ENCODE measurements at places on chromosomes 3 and 15.

DNA sequence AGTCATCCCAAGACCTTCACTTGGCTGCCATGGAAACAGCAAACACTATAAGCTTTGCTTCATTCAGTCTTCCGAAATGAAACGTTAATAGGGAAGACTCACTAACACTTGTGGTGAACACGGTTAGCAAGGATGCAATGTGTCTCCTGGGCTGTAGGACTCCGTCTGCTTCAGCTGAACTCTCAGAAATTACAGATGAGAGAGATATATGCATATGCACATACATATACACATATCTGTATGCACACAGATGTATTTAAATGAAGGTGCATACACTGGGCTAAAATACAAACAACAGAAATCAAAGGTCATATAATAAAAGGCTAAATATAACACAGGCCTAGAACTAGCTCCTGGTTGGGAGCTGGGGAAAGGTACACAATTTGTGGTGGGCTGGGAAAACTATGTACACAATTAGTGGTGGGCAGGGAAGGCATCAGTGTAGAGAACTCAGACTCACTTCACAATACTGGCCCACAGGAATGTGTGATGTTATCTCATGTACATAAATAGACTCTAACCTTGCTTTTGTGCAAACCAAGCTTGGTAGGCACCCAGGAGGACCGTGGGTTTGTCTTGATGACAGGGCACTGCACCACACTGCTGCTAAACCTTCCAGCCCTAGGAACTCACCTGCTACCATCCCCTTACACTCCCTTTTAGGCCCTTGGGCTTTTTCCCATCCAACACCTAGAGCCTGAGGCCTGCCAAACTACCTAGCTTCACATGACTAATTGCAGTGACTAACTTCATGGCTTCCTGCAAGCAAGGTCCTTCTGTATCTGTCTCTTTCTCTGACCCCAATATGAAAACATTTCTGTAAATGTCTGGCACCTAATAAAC, 873.1 kb downstream of the NSUN3 start:
- no peak for DNase-seq

DNA sequence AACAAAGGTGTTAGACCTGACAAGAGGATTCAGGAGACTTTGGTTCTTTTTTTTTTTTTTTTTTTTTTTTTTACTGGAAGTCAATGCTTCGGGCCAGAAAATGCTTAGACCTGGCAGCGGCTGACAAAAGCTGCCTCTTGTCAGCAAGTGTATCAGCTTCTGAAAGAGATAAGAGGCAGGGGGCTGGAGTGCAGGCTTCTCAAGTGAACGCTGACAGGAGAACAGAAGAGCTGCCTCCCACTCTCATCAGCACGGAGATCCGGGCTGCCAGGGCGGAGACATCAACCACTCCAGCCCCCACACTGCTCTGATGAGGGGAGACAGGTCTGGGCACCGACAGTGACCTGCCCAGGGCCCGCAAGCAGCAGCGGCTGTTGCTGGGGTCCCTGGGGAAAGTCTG, 9.4 kb upstream of the SCN5A start:
- no peak for DNase-seq

- no peak for DNase-seq
Observed at GRCh38 chr3:15631426-15632211, 30.1 kb downstream of the BTD start.

GRCh38 chr3:43181202-43181821, 75.4 kb upstream of the POMGNT2 start:
- DNase-seq = no peak

- no peak for DNase-seq
Observed at GRCh38 chr15:51770902-51771301, 19.5 kb downstream of the TMOD2 start.

DNA sequence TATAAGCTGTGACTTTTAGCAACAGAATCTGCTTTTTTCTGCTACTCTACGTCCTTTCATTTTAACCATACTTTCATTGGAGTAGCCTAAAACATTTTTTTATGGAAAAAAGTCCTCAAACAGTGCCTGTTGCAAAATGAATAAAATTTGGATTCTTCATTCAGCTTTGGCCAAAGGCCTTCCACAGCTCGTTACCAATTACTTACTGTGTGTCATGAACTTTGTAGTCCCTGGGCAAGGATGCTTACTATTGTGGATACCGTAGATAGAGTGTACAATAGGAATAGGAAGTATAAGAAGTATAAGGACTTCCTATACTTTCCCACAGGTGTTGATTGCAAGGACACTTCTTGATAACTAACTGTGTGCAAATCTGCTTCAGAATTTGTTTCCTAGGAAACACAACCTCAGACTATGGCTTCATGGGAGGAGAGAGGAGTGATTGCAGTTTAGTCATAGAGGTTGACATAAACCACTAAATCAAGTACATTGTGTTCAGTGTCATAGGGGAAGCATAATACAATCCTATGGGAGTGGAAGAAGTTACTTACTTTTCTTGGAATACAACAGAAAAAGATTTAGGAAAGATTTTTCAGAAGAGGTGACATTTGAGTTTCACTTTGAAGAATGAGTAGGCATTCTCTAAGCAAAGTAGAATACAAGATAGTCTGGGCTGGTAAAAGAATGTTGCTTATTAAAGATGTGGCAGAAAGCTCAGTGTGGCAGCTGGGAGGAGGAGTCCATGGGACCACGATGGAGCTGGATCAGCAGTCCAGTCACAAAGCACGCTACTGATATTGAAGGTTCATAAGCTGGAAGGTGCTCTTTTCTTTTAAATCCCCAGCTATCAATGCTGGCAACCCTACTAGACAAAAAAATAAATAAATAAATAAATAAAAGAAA, 309.7 kb upstream of the TPRG1 start:
- no peak for DNase-seq

GRCh38 chr3:46356909-46357308, 3.0 kb downstream of the CCR2 start:
- no peak for DNase-seq

Data from activated naive CD4-positive, alpha-beta T cell (primary cell).